ENCODE measurements at places on chromosomes 11 and 22.

- DNase-seq, result no peak
Measured at GRCh38 chr11:3126901-3127691, 38.0 kb downstream of the OSBPL5 start.

DNA sequence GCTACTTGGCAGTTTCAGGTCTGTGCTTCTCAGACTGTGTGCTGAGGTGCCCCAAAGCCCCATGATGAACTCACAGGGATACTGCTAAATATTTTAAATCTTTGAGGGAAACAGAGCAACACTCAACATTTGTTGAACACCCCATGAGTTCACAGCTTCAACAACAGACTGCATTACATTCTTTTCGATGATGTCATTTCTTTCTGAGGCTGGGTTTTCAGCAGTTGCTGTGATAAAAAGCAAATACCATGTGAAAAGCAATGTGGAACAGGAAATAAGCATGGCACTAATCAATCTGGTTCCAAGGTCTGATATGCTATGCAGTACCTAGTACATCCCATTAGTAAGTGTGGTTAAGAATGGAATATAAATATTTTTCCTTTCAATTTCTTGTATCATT, 82.7 kb downstream of the RPL27A start:
- DNase-seq, result no peak

DNA sequence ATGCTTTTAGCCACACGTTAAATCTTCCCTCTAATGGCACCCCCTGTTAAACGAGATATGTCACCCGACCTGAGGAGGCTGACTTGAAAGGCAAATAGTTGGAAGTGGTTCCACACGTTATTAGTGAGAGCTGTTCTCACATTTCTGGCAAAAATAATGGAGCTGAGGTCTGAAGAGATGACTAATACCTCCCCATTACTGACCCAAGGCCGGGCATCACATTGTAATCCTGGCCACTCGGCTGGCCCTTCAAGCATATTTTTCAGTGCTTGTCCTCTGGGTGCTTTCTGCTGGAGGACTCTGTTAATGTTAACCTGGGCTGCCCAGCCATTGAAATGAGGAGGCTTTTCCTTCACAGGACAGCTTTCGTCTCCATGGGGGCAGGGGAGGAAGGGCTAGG, 260.0 kb upstream of the CADM1 start:
- DNase-seq, result no peak

GRCh38 chr11:8040261-8040920, 40.6 kb upstream of the TUB start:
- DNase-seq, result no peak

DNA sequence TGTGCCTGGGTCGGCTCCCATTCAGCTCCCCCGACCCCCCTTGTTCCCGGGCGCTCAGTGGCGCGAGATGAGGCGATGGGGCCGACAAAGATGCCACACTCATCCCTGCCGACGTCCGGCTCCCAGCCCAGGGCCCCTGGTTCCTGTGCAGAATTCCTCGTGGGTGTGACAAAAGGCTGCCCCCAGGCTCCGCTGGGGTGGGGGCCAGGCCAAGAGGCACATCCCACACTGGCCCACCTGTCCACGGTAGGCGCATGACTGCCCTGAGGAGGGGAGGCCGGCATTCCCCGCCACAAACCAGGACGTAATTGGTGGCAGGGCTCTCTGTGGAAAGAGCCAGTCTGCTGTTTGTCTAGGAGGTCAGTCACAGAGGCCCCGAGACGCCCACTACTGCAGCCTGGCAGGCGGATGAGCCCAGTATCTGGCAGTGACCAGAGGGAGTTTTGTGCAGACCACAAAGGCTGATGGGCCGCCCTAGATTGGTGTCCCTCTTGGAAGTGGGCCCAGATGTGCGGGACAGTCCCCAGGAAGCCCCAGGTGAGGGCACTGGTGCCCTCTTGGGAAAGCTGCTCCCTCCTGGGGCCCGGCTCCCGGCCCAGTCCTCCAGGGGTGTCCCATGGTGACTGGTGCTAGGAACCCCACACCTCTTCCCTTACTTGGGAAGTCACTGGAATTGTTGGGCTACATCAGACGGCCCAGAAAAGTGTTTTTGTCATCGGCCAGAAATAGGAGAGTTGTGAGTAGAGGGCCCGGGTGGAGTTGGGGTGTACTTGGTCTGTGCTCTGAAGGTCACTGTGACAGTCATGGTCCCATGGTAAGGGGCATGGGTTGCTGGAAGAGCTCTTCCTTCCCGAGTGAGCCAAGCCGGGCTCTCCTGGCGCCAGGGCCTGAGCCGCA, 5.8 kb downstream of the CCND1 start:
- DNase-seq, result no peak

DNA sequence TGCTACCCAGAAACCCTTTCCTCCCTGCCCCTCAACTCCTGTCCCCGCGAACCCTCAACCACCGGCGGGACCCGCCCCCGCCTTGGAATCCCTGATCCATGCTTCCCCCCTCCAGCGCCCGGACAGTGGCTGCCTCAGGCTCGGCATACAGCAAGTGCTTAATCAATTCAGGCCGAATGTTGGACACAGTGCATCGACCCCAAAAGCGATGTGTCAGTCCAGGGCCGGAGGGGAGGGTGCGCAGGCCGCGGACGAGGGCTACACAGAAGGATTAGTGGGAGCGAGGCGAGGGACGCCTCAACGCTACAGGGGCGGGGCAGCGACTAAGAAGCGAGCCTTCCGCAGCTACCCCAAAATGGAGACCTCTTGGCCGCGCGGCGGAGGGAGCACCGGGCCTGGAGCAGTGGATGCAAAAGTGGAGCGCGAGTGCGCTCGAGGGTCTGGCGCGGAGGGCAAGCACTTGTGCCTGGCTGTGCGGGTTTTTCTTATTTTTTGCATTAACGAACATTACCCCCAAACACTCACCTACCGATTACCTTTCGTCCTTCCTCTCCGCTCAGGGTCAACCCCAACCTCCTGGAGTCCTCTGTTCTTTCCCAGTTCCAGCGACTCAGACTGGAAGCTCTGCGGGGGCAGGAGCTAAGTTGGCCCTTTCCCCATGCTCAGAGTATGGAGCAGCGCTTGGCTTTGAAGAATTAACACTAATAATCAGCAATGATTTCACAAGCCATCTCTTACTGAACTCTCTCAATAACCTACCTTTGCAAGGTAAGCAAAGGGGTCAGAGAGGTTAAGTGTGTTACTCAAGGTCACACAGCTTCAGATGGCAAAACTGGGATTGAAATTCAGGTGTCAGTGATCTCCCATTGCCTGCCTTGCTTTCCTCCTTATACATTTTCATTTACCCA, 30.0 kb upstream of the WNT11 start:
- peak; percentile 58 for DNase-seq

DNA sequence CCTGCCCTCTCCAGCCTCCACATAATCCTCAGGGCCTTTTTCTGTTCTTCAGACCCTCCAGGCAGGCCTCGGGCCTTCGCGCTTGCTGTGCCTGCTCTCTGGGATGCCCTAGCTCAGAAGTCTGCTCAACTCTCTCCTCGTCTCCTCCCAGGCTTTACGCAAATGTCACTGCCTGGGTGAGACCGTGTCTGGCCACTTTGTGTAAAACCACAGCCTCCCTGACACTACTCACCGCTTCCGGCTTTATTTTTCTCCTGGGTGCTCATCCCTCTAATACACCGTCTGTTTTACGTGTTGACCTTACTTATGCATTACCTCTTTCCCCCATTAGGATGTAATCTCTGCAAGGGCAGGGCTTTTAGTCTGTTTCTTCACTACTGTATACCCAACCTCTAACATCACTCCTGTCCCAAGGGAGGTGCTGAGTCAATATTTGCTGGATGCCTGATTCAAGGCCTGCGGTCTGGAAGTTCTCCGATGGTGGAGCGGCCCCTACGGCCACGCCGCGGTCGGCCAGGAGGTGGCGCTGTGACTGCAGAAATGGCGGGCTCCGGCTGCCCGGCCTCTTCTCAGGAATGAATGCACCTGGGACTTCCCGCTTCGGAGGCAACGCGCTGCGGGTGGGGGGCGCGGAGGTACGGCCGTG, 58.2 kb upstream of the THY1 start:
- peak; percentile 86 for DNase-seq

DNA sequence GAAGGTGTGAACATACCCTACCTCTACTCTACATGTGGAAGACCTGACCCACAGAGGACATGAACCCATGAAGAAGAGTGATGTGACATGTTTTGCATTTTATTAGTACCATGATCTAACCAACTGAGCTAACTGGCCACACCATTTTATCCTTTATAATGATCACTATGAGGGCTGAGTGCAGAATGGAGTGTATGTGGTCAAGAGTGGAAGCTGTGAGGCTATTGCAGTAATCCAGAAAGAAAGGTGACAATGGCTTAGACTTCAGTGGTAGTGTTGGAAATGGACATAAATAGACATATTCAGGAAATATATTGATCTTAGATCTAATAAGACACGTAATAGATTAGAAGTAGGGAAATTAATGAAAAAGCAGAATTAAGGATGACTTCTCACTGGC, 3.8 kb downstream of the SRSF8 start:
- DNase-seq, result no peak

Measured in NCI-H1092 treated with DMSO at 0.1 percent for 48 hours (cell line).